ENCODE measurements at places on chromosomes 3 and 15. TPM values are rescaled to one million over a fixed set of nuclear protein-coding genes. Genes with fewer than 3 reads are reported as not detected.

DNA sequence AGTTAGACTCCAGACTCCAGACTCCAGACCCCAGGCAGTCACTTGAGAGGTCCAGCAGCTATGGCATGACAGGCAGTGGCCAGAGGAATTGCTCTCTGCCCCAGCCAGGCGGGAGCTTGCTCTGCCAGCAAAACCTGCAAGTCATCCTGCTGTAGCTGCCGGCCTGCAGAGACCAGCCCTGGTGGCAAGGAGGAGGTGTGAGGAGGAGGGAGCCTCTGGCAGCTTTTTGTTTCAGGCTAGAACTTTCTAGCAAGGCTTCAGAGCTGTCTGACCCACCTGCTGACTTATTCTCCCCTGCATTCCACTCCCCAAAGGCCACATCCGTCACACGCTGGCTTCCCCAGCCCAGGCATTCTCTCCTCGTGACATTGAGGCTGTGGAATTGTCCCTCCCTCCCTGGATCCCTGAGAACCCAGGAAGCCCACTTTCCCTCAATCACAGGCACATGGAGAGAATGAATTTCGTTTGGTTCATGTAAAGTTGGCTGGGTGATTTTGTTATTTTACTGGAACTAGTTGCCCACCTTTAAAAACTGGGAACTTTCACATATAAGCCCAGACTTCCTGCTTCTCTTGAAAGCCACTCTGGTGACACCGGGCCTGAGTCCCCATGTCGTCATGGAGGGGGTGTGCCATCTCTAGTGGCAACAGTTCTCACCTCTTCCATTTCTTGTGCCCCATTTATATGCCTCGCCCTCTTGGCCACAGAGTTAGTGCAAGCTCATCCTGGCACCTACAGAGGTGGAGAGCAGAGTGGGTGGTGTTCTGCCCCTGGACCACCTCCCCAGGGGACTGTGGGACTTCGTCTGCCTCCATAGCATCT lies 82.7 kb downstream of the ABHD5 start:
- DNase-seq, result no peak

- DNase-seq, result no peak
Observed at GRCh38 chr15:93179072-93179471, 90.1 kb upstream of the RGMA start.

The ITIH3 gene
- not detected for total RNA-seq

GRCh38 chr15:85281293-85281882 lies 99.0 kb upstream of the AKAP13 start:
- no peak for DNase-seq

DNA sequence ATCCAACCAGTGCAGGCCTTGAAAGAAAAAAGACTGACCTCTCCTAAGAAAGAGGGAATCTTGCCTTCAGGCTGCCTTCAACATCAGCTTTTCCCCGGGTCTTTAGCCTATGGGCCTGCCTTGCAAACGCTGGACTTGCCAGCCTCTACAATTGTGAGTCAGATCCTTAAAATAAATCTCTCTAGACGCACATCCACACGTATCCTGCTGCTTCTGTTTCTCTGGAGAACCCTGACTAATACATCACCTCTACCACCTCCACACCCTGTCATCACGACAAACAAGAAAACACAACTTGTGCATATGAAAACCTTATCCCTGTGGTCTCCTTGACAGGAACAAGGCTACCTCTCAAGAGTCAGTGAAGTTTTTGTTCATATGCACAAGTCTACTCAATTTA lies 11.8 kb downstream of the CYFIP1 start:
- DNase-seq, result no peak

The CLEC3B gene
- 0.21 TPM for total RNA-seq

The B2M gene
- total RNA-seq, result 4,961 TPM

DNA sequence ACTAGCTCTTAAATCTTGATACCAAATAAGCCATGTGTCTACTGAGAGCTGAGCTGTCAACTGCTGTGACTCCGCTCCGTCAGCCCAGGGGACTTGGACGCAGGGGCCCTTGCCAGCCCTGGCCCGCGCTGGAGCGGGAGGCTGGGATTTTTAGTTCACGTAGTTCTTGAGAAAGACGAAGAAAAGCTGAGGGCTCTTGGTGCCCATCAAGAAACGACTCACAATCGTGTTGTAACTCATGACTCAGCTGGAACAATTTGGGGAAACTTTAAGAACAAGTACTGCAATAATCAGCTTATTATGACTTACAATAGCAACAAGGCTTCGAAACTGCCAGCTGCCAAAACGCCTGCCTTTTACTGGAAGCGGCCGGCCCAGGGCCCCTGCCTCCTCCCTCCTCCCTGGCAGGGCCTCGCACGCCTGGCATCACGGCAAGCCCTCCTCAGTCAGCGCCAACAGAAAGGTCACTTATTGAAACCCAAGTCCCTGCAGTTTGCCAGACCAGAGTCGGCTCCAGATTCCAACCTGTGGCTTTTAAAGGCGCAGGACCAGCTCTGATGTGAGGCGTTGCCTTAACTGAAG lies 60.3 kb downstream of the RGMA start:
- no peak for DNase-seq

The CDHR4 gene
- 0.16 TPM for total RNA-seq

GRCh38 chr3:153925841-153926514 lies 195.2 kb upstream of the ARHGEF26 start:
- no peak for DNase-seq

The NEO1 gene
- total RNA-seq, result 12.5 TPM

GRCh38 chr3:116342499-116342898 lies 102.8 kb downstream of the LSAMP start:
- DNase-seq, result no peak

GRCh38 chr3:194587438-194587931 lies 45.7 kb downstream of the TMEM44 start:
- DNase-seq, result no peak

- no peak for DNase-seq
Observed at GRCh38 chr3:51099794-51100535, 285.1 kb upstream of the MANF start.

DNA sequence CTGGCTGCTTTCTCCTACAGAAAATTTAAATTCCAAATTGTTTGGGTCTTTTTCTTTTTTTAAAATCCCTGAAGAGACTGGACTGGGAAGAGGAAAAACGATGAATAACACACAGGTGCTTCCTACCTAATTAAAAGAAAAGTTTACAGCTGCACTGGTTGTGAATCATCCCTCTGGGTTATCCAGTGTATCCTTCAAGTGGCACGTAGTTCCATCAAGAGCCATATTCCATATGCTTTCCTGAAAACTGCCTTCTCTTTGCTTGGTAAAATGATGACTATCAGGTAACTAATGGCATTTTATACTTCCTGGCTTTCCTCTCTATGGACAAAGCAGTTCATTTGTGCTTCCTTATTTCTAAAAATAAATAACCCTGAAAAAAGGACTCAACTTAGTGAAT lies 123.2 kb downstream of the MAGI1 start:
- DNase-seq, result no peak

DNA sequence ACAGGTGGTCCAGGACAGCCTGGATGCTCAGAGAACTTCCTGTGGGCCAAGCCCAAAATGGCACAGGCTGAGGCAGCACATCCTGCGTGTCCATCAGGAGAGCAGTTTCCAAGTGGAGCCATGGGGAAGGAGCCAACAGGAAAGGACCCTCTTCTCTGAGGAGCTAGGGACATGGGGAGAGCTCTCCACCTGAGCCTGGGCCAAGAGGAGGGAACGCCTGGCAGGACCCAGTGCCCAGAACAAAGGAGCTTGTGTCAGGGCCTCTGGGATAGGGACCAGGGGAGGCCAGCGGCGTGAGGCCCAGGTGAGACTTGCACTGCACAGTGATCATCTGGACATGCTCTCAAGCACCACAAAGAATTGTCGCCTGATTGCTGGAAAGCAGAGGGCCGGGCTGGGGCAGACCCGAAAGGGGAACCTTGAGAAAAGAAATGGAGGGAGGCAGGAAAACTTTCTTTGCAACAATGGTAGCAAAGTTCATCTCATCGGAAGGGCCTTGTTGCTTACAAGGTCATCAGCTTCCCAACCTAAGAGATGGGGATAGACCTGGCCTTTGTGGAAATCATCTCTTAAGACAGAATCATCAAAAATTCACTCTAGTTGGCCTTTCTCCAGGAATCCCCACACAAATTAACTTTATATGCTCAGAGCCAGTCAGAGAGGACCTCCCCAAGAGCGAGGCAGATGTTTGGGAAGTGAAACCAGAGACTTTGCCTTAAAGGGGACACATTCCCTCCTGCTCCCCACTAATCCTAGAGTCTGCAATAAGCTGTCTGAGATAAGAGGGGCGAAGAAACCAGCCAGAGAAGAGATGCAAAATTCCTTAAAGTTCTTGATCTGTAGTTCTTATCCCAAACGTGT lies 47.7 kb upstream of the HES1 start:
- no peak for DNase-seq

DNA sequence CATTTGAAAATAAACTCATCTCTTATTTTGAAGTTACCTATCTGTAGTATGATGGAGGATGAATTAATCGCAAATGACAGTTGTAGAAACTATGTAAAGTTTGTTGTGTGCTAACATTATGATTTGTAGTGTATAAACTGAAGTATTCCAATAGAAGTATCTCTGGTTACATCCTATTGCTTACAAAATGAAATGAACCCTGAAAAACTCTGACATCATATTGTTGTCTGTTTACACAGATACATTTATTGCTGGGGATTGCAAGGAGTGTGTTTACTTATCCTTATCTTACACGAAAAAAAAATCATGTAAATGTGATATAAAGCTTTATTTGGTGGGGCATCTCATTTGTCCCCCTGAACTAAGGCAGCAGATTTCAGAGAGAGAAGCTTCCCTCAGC lies 2.6 kb upstream of the ABHD10 start:
- DNase-seq, result no peak

The ACP3 gene
- not detected for total RNA-seq

The MINAR1 gene
- 0.55 TPM for total RNA-seq

DNA sequence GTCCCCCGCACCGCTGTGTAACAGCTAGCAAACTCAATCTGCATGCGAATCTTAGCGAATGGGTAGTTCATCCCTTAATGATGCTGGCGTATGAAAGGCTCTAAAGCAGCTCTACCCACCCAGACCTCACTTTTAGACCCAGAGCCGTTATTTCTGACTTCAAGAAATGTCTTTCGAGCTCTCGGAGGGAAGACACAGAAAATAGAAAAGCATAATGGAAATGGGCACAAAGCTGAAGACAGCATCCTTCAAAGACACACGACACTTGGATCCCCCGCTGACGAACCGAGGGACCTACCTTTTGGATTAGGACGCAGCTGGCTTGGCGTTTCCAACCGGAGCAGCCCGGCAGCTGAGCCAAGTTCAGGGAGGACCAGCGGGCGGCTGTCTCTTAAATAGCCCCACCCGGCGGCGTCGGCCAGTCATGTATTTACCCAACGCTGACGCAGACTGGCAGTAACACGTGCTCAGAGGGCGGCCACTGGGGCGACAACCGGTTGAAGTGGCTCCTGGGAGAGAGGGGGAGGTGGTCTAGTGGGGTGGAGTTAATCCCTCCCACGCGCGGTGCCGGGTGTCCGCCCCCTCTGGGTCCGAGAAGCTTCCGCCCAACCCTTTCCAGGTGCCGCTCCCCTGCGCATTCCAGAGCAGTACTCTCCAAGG lies 1.5 kb downstream of the CCK start:
- DNase-seq, result no peak

DNA sequence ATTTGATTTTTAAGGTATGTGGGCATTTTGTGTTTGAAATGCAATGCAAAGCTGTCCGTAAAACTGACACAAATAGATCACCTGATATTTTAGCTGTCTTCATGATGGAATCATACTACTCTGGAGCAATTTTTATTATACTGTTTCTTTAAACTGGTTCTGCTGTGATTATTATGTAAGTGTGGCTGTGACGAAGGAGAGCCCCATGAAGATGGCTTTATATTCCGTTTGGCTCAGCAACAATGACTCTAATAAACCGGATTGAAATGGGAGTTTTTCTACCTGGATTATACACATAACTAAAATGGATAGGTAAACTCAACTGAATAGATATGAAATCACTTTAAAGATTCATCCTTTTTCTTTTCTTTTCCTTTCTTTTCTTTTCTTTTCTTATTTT lies 9.4 kb downstream of the TLNRD1 start:
- no peak for DNase-seq

DNA sequence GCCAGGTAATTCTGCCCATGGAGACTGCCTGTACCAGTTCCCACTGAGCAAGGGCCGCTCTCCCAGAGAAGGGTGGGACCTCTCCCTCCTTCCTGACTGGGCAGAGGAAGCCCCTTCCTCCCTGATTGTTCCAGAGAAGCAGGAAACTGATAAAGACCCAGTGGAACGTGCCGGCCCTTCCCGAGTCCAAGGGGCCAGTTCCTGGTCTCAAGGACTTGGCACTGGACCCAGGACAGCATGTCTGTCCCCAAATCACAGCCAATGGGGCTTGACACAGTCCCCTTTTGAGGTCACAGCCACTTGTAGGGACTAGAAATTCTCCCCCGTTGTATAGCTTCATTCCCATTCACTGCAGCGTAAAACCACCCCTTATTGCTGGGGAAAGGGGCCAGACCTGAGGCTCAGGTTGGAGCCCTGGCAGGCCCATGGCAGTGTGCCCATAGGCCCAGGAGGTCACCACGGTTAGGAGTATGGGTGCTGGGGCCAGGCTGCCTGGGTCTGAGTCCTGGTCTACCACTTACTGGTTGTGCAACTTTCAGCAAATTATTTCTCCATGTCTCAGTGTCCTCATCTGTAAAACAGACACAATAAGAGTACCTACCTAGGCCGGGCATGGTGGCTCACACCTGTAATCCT lies 18.1 kb downstream of the CSRNP1 start:
- DNase-seq, result no peak

GRCh38 chr15:89359471-89360293 lies 25.1 kb upstream of the POLG start:
- no peak for DNase-seq

GRCh38 chr3:162769564-162769963 lies 1273.0 kb downstream of the OTOL1 start:
- no peak for DNase-seq

- no peak for DNase-seq
Observed at GRCh38 chr3:139988472-139989156, 53.6 kb downstream of the CLSTN2 start.

DNA sequence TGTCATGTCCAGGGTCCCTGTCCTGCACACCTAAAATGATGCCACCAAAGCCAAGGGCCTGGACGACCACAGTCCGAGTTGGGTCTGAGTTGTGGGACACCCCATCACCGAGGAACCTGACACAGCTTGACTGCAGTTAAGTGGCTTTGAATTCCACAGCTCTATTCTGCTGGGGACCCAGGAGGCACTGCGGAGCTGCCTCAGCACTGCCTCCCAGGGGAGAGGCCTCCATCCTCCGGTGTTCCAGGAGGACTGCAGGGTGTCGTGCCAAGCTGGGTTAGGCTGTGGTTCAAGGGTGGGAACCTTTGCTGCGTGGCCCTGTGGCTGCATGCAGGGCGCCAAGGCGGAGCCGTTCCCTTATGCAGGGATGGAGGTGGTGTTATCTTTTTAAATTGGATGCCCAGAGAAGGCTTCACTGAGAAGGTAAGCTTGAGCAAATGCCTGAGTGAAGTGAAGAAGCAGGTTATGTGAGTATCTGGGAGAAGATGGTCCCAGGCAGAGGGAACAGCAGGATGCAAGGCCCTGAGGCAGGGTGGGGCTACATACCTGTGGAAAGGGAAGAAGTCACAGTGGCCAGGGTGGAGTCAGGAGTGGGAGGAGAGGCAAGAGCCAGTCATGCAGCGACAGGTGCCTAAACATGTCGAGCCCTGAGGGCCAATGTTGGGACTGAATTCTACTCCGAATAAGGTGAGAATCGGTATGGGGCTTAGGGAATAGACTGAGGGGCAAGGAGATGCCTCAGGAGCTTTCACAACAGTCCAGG lies 144.8 kb downstream of the TPRA1 start:
- DNase-seq, result no peak

The ATP13A4 gene
- 0.74 TPM for total RNA-seq

GRCh38 chr3:144105542-144105941 lies 133.9 kb downstream of the DIPK2A start:
- DNase-seq, result no peak
